ENCODE measurements at places on chromosomes 1 and 21. TPM values are rescaled to one million over a fixed set of nuclear protein-coding genes. Genes with fewer than 3 reads are reported as not detected.

GRCh38 chr1:82718719-82719419 lies 918.1 kb downstream of the ADGRL2 start:
- no peak for DNase-seq

The PADI3 gene
- total RNA-seq = not detected

- no peak for DNase-seq
Measured at GRCh38 chr1:106688446-106688845, 368.0 kb upstream of the PRMT6 start.

GRCh38 chr1:10675813-10676212 lies 120.6 kb downstream of the CASZ1 start:
- DNase-seq = no peak

- DNase-seq = no peak
Measured at GRCh38 chr1:56394298-56394697, 185.1 kb downstream of the PLPP3 start.

DNA sequence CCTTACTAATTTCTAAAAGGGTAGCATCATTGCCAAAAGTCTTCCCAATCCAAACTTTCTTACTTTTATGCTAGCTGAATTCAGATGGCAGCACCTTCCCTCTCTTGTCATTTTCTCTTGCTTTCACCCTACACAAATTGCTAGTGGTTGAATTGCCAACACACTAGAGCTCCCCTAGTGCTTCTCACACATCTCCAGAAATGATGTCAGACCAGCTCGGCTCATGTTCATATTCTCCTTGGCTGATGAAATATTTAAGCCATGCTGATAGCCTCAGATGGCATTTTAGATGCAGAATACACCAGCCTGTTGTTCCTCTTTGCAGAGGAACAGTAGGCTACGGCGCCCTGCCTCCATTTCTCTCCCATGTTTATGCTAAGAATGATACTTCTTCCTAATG lies 256.9 kb downstream of the PTBP2 start:
- DNase-seq = peak; percentile 19

DNA sequence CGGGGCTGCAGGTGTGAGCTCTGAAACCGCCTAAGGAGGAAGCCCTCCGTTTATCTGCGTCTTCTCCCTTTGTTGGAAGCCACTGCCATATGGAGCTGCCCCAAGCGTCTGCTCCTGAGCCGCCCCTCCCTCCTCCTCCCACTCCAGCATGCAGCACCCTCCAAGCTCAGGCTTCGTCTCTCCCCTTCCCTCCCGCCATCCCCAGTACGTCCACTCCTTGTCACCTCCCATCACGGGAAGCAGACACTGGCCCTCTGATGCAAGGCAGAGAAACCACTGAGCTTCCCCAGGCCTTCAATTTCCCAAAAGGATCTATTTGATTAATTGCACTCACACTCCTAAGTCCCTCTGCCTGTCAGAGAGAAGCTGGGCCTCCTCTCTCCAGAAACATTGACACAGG lies 52.5 kb downstream of the NFASC start:
- DNase-seq = no peak

The DENND2C gene
- 11.3 TPM for total RNA-seq

GRCh38 chr1:12453400-12454343 lies 164.3 kb downstream of the DHRS3 start:
- DNase-seq = no peak
